ENCODE measurements at places on chromosomes 13 and 19.
A peak's percentile ranks its signal among the peaks of the same experiment; 100 is the strongest.

DNA sequence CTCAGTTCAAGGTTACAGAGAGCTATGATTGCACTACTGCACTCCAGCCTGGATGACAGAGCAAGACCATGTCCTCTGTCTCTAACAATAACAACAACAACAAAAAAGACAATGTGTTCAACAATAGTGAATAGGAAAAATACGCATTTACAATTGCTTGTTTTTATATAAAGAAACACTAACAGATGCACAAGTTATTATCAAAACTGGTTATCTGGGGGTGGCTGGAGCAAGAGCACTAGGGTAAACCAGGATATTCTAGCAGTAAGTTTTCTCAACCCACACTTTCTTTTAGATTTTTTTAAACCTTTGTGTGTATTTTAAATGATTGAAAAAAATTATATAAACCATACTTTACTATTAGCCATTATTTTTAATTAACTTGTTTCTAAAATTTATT, 33.1 kb downstream of the ZNF44 start:
- no peak for DNase-seq

- DNase-seq, result no peak
Measured at GRCh38 chr13:22082030-22082429, 411.2 kb downstream of the FGF9 start.

DNA sequence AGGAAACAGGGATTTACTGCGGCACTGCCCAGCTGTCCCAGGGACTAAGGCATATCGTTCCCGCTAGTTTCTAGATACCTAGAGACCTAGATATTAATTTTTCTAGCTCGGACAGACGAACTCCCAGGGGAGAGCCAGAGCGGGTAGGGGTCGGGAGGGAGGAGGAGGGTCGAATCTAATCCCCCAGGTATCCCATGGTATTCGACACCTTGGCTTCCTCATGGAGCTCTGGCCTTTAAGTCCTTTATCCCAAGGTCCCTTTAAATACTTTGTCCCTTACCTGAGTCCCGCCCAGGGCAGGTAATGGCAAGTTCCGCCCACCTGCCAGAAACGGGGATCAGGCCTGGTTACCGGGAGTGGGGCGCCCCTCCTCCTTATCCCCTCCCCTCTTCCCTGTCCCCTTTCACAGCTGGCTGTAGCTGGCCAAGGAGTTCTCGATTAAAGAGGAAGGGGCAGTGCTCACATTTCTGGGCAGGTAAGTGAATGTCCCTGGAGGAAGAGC, at the start of gene PRRG2:
TSS of gene PRRG2 (plus strand) at position 310 of the 502 bp plus-strand sequence. CDS start 1,904 bp downstream, outside the sequence.
- DNase-seq, result no peak

DNA sequence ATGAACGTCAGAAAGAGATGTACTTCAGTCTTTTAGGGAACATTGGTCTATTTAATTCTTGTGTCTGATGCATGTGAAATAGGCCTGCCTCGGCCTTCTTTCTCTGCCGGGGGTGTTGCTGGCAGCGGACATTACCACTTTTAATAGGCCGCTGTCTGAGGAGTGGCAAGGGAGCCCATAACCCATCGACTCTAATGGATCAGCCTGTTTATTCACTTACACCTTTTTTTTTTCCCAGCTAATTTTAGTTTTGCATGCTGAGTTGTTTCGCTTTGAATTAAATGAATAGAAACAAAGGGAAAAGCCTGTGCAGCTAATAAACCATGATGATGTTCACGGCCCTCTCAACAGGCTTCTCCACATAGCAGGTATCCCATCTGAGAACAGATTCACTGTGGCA, 78.4 kb downstream of the KCTD15 start:
- no peak for DNase-seq

- no peak for DNase-seq
Measured at GRCh38 chr13:19093369-19093768, 88.3 kb downstream of the TUBA3C start.

DNA sequence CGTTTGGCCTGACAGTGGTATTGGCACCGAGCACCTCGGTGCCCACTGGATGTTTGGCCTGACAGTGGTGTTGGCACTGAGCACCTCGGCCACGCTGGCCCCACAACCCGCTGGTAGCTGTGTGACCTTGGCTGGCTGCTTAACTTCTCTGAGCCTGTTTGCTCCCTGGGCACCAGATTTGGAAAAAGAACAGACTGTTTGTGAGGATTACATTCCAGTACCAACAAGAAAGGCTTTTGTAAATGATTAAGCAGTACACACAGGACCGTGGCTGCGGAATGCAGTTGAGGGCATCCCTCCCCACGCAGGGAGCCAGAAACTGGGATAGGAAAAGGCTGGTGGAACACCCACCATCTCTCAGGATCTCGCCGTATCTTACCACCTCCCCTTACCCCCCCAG, 31.9 kb downstream of the SLC25A42 start:
- DNase-seq, result no peak

DNA sequence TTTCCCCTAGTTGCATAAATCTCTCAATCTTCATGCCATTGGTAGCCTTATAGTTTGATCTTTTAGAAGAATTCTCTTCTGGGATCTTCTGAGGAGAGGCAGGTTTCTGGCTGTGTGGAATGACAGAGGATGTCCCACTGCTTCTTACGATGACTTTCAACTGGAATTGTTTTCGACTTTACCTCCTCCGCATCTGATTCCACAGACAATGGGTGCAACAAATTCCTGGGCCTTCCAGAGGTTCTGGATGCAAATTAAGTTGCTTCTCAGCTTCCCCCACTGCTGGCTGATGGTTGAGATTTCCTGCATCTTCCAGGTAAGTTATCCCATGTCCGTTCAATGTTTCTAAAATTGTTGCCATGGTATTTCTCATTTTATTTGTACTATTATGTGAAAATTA, 142.3 kb upstream of the TSC22D1 start:
- no peak for DNase-seq

GRCh38 chr13:111295886-111296285, 24.6 kb upstream of the TEX29 start:
- DNase-seq, result no peak

GRCh38 chr13:94168783-94169453, 310.6 kb downstream of the DCT start:
- DNase-seq, result peak; percentile 13

DNA sequence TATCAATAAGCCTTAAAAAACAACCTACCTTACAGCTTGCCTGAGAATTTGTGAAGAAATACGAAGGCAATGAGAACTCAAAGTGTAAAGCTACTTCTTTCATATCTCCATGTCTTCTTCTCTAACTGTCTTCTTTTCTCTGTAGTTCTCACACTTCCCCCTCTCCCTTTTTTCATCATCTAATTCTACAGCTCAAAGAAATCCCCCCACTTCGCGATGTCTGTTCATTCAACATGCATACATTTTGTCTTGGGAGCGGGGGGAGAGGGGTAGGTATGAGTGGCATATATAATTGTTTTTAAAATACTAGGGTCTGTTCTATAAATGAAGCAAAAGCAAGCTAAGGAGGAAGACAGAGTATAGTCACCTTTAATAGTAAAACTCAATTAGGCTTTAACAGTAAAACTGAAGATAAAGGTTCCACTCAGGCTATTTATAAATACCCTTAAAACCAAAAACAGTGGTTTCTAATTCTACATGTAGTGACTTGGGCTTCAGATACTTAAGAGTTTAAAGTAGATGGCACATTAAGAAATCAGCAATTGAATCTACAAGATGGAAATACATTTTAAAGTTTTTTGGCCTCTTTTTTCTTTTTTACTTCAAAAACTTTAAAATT, 106.9 kb downstream of the KLF12 start:
- DNase-seq, result no peak

DNA sequence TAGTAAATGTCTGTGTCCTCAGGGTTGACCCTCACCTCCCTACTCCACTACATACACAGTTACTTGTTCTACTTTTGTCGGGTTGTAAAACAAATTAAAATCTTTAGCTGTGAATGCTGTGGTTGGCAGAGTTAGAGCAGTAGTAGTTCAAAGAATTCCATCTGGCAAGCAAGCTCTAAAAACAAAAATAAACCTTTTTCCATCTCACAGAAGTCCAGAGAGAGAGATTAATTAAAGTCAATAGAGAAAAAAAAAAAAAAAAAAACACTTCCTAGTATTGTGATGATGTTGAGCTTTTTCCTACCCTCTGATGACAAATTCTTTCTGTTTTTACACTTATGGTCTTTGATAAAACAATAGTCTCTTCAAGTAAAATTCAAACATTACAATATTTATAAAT, 338.4 kb downstream of the PCDH17 start:
- no peak for DNase-seq

DNA sequence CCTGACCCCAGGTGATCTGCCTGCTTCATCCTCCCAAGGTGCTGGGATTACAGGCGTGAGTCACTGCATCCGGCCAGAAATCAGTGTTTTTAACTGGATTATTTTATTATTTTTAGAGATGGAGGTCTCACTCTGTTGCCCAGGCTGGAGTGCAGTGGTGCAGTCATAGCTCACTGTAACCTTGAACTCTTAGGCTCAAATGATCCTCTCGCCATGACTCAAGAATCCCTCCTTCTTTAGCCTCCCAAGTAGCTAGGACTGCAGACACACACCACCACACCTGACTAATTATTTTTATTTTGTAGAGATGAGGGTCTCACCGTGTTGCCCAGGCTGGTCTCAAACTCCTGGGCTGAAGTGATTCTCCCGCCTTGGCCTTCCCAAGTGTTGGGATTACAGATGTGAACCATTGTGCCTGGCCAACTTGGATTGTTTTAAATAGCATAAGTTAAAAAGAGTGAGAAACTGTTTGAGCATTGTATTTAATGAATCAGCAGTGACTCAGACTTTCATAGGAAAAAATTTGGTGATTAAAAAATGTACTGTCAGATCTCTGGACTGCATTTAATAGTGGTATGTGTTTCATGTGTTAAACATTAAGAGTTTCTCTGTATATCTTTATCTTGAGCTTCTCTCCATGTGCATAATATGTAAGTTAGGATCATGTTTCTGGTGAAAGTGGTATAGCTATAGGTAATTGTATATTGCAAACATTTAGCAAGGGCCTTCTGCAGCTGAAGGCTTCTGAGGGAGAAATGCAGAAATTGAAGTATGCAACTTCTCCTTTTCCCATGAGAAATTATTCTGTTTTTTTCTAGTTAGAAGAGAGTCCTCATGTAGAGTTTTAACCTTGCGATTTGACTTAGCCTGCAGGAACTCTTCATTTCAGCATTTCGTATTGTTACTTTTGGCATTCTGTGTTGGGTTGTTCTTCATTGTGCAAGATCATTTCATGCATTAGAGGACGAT, 121.2 kb downstream of the PCCA start:
- peak; percentile 89 for DNase-seq

GRCh38 chr13:36421447-36421846, 10.8 kb upstream of the CCNA1 start:
- no peak for DNase-seq

DNA sequence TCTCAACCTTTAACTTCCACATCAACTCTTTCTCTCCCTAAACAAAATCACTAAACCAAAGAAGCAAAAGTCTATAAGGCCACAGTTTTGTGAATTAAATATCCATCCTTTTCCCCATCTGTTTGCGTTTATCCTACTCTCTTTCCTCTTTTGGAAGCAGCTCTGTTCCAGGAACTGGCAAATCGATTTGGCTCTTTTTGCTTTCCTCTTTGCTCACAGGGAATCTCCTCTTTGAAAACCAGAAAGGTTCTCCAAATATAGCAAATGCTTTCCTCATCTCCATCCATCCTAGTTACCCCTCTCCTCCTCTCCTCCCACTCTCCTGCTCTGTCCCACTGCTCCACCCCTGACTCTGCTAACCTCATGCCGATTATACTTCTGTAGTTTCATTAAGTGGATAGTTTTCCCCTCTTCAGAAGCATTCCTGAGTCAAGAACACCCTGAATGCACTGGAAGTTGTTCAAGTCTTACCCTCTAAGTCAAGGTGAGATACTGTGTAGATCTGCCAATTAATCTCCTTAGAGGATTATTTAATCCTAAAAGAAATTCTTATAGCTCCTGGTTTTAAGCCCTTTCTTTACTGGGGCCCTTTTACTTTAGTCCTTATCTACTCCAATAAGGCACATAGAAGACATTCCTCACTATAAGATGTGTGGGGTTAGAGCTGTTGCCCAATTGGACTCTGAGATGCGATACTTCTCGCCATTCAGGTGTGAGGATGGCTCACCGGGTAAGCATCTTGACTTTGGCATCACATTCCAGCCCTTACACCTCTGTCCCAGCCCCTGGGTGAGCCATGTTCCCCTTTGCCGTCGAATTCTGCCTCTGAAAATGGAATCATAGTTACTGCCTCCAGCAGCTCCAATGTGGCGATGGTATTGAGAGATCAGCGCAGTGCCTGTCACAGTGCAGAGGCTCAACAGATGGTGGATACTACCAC, 67.6 kb downstream of the COL4A2 start:
- no peak for DNase-seq

GRCh38 chr13:110311443-110312338, 4.6 kb downstream of the COL4A2 start:
- no peak for DNase-seq

DNA sequence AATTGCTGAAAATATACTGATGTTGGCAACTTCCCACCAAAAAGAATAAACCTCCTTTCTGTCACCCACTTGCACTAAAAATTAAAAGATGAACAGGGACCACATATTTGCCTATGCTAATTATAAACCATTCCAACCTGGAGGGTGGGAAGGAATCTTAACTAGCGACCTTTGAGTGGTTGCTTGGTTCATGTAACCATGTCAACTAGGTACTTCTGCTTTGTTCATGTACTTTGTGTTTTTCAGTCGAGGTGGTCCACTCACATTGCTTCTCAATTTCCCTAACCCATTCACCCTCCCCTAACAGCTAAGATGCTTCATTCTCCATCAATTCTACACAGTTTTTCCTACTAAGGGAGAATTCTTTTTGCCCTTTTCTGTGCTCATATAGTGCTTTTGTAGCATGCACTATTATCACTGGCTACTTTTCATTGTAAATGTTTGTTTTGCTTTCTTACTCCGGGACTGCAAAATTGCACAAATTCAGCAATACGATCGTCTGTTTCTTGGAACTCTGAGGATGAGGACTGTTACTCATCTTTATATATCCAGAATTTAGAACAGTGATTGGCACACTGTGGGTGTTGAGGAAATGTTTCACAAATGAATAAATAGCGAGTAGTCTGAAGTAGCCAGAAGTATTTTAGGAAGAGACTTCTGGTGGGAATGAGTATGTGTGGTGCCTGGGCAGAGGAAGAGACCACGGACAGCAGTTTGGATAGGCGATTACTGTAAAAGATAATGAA, 187.5 kb downstream of the GPC6 start:
- DNase-seq, result peak; percentile 43

DNA sequence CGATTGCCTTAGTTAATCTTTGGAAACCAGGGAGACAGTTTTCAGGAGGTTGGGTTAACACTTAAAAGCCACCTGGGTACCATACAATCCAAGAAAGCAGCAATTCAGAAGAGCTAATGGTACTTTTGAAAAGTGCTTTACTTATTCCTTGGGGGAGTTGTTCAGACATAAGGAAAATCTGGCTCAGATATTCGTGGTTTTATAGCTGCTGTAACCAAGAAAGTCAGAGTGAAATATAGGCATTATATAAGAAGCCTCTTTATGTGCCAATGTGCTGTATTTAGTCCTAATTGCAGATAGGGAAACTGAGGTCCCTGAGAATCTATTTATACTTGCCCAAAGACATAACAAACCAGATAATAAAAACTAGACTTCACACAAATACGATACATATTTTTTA, 387.5 kb downstream of the COG6 start:
- no peak for DNase-seq
